Karpas-422 (cell line): ENCODE measurements at places on chromosomes 6 and 20. TPM values are rescaled to one million over a fixed set of nuclear protein-coding genes. Genes with fewer than 3 reads are reported as not detected.

GRCh38 chr6:134287859-134288537, 29.9 kb downstream of the SGK1 start:
- no peak for DNase-seq

- no peak for DNase-seq
These were observed 28.6 kb upstream of the EZR start for GRCh38 chr6:158847786-158848185.

DNA sequence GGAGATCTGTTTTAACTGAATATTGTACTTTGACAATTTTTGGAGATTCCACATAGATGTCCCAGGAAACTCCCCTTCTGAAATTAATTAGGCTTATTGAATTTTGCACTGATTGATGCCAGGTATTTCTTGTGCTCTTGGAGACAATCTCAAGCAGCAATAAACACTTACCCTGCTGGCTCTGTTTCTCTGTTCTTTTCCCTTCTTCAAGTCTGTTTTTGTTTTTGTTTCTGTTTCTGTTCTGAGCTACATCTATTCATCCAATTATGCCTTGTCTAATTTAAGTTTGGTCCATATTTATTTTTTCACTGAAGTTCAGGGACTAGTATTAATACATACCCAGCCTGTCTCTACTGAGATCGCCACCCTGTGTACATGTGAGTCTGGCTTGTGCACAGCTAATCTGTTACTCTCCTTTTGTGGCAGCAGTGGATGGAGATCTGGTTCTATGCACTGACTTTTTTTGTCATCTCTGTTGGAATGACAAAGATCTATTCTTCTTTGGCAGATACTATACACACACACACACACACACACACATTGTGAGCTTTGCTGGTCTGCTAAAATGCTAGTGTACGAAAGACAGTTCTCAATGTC, 51.9 kb downstream of the IL22RA2 start:
- DNase-seq: no peak

DNA sequence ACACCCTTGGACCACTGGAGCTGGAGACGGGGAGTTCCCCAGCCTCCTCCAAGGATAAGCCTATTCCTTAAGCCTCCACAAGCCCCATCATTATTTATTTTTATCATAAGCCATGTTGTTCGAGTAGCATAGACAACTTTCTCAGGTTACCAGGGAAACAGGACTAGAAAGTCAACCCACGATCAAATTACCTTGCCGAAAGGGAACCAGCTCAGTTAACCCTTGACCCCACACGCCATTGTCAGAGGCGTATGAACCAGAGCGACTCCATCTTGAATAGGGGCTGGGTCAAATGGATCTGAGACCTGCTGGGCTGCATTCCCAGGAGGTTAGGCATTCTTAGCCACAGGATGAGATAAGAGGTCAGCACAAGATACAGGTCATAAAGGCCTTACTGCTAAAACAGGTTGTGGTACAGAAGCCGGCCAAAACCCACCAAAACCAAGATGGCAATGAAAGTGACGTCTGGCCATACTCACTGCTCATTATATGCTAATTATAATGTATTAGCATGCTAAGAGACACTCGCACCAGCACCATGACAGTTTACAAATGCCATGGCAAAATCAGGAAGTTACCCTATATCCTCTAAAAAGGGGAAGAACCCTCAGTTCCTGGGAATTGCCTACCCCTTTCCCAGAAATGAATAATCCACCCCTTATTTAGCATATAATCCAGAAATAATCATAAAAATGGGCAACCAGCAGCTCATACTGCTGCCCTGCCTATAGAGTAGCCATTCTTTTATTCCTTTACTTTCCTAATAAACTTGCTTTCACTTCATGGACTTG, 22.4 kb downstream of the SYNJ2 start:
- no peak for DNase-seq

Gene ADGRF1
- not detected in 2 replicates for total RNA-seq

Gene GPLD1
- 8.5 and 9.0 TPM in 2 replicates for total RNA-seq

Gene PLA2G7
- not detected in 2 replicates for total RNA-seq

Gene MOXD1
- total RNA-seq: not detected in 2 replicates

DNA sequence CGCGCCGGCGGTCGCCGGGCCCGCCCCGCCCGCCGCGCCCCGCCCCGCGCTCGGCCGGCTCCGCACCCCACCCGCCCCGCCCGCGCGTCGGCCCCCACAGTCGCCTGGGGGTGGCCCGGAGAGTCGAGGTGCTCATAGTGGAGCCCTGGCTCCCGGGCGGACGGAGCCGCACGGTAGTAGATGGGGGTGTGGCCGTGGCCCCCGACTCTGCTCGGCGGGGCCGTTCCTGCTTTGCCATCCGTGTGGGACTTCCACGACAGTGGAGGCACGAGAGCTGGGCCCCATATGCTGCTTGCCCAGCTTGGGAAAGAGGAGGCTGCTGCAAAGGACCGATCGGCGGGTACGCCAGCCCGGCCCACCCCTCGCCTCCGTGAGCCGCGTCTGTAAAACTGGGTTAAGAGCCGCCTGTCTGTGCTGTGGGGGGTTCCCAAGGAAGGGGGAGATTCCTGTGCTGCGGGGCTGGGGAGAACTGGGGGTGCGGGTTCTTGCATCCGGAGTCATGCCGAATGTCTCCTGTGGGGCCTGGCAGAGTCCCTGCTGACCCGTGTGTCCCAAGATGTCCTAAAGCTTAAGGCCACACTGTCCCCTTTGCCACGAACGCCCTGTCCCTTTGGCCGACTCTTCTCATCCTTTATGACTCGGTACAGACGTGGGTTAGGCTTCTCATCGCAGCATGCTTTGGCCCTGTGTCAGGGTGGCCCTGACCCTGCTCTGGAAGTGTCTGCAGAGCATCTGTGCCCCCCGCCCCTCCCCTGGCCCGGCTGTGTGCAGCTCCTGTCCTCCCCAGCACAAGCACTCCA, at the start of gene OPRL1:
TSS of gene OPRL1 (plus strand) at position 70 of the 800 bp plus-strand sequence. CDS start 12,639 bp downstream, outside the sequence.
- no peak for DNase-seq

DNA sequence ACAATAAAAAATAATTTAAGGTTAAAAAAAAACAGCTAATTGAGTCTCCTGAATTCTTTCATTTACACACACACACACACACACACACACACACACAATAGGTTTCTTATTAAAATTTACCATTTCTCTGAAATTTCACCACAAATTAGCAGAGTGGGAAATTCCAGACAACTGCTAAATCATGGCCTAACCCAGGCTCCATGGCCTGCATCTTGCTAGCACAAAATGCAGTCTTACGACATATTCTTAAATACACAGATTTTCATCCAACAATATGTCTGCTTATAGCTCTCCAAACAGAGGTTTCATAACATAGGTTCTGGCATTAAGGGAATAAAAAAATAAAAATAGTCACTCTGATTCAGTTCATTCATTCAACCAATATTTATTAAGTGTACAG, 46.9 kb downstream of the SOD2 start:
- DNase-seq: no peak

GRCh38 chr6:151822252-151823111, 15.0 kb downstream of the ESR1 start:
- peak; percentile 78 for DNase-seq

Gene WFDC8
- total RNA-seq: not detected in 2 replicates
